ENCODE measurements at places on chromosomes 1 and 21.
A peak's percentile ranks its signal among the peaks of the same experiment; 100 is the strongest.

DNA sequence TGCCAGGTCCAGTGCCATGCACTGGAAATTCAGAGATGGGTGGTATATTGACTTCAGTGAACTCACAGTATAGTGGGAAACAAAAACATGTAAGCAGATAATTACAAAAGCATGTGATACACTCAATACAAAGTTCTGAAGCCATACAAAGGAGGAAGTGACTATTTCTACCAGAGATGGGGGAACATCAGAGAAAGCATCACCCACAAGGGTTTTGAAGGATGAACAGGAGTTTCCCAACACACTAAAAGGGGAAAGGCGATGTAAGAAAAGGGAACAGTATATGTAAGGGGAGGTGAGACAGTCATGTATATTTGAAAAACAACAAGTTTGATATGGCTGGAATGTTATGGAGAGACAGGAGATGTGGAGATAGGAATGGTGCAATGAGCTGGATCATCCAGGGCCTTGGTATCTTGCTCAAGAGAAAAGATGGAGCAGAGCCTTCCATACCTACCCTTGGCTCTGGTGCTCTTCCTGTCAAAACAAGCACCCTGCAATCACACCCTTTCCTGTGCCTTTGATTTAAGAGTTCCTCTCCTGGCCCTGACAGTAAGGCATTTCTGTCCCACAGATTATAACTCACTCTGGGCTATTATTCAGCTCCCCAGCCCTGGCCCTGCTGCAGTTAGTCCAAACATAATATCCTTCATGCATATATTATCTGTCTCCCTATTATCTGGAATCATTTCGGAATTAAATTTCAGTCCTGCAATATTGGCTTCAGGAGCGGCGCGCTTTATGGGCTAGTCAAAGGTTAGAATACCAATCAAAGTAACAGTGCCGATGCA is 60.5 kb downstream of the DMAP1 start:
- no peak for DNase-seq

DNA sequence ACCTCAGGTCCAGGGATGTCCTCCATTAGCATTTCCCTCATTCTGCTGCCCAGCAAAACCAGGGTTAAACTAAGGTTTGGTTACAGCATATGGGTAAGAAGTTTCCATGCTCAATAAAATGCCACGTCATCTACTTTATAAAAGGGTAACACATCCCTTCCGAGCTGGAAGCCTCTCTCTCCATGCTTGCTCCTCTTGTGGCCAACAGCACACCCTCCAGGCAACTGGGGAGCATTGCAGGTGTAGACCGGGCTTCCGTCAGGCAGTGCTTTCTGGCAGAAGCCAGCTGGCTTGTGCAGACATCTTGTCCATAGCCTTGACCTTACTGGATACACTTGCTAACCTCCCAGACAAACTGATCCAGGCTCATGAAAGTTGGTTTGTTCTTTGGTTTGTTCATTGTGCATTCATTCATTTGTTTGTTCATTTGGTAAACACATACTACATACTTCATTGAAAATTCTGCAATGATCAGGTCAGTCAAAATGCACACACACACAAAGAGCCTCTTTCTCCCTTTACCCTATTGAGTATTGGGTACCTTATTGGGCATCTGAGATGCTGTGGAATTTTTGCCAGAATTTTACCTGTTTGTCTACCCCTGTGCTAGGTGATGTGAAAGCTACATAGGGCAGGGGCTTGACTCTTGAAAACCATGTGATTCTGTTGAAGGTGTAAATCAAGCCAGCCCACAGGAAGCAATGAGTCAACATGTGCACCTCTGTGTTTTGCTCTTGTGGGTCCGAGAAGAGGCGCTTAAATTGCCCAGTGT is 422.8 kb downstream of the CAMTA1 start:
- peak; percentile 10 for DNase-seq

- no peak for DNase-seq
Measured at GRCh38 chr1:210440081-210440480, 111.4 kb downstream of the HHAT start.

DNA sequence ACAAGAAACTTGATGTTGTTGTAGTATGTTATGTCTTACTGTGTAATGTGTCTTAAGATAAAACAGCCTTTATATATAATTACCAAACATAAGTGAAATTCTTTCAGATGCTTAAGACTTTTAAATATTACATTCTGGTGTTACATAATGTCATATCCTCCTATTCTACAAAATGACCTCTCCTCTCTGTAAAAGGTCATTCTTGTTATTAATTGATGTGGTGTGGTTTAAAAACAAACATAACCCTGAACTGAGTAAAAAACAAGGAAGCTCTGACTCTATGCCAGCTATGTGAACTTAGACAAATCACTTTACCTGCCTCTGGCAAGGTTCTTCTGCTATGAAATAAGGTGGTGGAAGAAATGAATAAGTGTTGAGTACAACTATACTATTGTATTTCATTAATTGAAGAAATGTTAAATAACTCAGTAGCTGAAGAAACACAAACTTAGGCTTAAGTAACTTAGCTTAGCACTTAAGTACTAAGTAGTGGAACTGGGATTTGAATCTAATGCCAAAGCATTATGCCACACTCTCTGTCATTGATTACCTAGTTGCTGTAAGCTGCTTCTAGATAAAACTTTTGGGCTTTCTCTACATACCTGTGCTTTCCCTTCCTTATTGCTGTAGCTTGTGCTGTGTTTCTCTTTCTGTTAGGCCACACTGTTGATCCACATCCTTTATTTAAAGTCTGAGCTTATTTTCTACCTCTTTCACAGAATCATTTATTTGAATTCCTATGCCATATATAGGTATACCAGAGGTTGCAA is 859 bp upstream of the ANGPTL1 start:
- no peak for DNase-seq

DNA sequence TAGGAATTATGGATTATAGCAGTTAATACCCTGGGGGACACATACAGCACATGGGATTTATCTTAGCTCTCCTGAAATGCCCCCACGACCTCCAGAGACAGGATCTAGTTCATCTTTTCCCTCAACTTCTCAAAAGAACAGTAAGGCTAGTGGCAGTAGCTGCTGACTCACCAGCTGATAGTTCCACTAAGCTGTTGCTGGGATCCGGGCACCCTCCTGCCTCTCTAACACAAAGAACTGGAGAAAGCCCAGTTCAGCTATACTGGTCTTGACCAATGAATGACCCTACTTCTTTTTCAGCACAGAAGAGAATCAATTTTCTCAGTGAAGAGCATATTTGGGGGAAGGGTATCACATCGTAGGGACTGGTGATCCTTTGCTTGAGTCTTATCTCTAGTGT is 84.1 kb downstream of the PGBD5 start:
- DNase-seq, result no peak

GRCh38 chr21:38772646-38773045 is 33.1 kb upstream of the ETS2 start:
- no peak for DNase-seq

DNA sequence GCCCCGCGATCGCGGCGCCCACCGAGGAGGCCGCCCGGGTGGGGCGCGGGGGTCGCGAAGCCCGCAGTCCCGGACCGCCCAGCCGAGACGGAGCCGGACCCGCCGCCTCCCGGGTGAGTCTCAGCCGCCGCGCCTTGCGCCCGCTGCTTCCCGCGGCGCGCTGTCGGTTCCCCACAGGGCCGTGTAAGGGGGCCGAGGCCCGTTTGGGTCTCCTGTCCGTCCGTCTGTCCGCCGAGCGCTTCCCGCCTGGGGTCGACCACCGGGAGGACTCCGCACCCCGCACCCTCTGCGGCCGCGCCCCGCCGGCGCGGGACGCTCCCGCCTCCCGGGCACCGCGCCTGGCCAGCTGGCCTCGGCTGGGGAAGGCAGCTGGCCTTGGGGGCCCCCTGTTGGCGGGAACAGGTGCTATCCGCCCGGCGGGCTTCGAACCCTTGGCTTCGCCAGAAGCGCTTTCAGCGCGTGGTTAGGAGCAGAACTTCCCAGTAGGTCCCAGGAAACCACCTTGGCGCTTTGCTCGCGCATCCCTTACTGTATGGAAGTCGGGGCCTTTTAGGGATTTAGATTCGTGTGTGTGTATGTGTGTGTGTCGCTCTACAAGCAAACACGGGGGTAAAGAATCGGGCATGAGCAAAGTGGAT is 414 bp downstream of the TMEM51 start:
- no peak for DNase-seq

- no peak for DNase-seq
Measured at GRCh38 chr21:39863111-39863510, 4.1 kb upstream of the PCP4 start.

- no peak for DNase-seq
Measured at GRCh38 chr1:234866007-234866866, 256.3 kb upstream of the IRF2BP2 start.

DNA sequence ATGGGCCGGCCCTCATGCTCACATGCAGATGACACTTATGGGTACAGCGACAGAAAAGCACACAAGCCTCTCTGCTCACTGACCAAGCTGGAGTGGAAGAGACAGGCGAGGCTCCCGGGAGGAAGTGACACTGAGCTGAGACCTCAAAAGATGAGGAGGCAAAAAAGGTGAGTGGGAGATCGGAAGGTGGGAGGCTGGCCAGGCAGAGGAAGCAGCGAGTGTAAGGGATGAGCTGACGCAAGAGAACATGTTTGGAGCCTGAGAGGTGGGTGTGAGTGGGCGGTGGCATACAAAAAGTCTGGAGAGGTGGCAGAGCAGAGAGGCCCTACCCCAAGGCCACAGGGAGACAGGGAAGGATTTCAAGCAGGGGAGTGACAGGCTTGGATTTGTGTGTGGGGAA is 18.2 kb upstream of the CDCP2 start:
- DNase-seq, result no peak

GRCh38 chr1:31523012-31523411 is 53.3 kb upstream of the TINAGL1 start:
- DNase-seq, result peak; percentile 29

GRCh38 chr1:3736131-3736561 is 16.1 kb upstream of the CCDC27 start:
- no peak for DNase-seq

DNA sequence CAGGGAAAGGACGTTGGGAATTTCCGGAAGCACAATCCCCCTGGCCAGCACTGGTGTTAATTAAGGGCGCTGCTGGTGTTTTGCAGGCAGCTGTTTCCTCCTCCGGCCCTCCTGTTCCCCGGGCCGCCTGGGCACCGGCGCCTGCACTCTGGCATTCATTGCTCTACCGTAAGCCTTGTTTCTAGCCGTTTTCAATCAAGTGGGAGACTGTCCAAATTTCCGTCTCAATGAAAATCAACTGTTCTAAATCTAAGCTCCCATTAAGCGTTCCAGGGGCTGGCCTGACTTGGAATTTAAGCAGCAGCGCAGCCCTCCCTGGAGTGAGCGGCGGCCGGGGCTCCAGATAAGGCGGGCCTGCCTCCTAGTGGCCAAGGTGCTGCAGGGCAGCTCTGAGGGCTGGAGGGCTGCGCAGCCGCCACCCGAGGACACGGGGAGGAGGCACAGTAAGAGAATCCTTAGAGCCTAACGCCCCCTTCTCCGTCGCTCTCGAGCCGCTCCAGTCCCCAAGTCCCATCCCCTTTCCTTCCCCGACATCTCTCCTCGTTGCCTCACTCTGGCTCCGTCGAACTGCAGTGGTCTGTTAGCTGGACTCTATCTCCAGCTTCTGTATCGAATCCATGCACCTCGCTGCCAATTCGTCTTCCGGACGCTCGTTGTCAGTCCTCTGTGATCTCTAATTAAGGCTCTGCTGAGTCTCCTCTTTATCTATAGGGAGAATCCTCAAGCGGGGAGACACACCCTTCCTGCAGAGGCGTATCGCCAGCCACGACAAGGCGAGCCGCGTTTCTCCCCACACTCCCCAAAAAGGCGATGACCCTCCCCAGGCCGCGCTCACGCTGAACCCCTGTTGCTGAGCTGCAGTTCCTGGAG is 57.8 kb upstream of the LRRC8D start:
- DNase-seq, result peak; percentile 62

- no peak for DNase-seq
Measured at GRCh38 chr1:26290882-26291261, 11.0 kb downstream of the SH3BGRL3 start.

- no peak for DNase-seq
Measured at GRCh38 chr21:46194374-46195334, 10.4 kb upstream of the SPATC1L start.

Data from NK-92 treated with Interleukin-12 subunit alpha and Interleukin-12 subunit beta, amount 100 ng/mL, for 24 hours (cell line).